ENCODE measurements at places on chromosomes 3 and 15.

DNA sequence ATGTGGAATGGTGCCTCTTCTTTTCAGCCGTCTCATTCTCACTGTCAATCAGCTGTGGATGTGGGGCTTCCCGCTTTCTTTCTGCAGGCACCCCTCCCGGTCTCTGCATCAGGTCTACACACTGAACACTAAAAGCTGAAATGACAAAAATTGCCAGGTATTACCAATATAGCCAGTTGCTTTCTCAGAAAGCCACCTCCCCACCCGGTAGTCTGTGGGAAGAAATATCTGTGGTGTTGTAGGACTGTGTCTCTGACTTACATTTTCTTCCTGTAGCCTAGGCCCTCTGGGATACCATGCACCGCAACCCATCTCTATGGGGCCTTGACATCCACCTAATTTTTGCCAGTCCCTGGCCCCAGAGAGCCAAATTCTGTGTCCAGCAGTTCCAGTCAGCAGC lies 19.2 kb upstream of the EPHB1 start:
- no peak for DNase-seq

- no peak for DNase-seq
These were observed 18.7 kb downstream of the SEMA5B start for GRCh38 chr3:123008840-123009239.

DNA sequence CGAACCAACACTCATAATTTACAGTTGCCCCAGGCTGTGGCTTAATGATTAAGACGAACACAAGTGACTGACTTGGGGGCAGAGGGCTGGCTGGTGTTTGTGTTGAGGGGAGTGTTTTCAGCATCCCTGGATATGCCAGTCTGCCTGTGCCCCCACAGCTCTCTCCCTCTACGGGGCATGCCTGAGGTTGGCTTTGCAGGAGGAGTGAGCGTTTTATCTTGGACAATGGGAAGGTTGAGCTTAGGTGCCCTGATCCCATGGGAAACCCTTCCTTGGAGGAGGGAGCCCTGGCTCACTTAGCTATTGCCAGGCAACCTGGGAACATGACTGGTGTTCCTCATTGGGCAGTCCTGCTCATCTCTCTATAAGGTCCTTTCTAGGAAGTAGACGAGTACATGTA lies 17.6 kb downstream of the FAM107A start:
- DNase-seq = no peak

GRCh38 chr3:151871639-151872468 lies 1.6 kb upstream of the SUCNR1 start:
- DNase-seq = peak; percentile 24

GRCh38 chr15:39110336-39110735 lies 470.5 kb upstream of the THBS1 start:
- DNase-seq = peak; percentile 97

DNA sequence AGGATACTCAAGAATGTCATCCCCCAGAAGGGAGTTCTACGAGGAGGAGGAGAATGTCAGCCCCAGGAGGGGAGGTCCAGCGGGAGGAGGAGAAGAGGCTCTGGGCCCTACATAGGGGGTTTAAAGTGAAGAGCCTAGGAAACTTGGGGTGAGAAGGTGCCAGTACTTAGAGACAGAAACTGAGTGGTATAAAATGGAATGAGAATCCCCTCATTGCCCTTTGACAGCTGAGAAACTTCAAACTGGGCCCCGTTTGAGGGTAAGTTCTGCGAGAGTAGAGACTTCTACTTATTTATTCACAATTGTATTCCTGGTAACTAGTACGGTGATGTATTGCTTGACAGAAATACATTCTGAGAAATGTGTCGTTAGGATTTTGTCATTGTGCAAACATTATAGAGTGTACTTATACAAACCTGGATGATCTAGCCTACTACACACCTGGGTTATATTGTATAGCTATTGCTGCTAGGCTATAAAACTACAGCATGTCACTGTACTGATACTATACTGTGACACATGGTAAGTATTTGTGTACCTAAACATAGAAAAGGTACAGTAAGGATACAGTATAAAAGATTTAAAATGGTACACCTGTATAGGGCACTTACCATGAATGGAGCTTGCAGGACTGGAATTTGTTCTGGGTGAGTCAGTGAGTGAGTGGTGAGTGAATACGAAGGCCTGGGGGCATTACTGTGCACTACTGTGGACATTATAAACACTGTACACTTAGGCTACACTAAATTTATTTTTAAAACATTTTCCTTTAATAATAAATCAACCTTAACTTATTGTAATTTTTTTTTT lies 62.0 kb downstream of the TSC22D2 start:
- DNase-seq = no peak

- DNase-seq = no peak
These were observed 10.4 kb upstream of the TMEM87A start for GRCh38 chr15:42283671-42284070.

DNA sequence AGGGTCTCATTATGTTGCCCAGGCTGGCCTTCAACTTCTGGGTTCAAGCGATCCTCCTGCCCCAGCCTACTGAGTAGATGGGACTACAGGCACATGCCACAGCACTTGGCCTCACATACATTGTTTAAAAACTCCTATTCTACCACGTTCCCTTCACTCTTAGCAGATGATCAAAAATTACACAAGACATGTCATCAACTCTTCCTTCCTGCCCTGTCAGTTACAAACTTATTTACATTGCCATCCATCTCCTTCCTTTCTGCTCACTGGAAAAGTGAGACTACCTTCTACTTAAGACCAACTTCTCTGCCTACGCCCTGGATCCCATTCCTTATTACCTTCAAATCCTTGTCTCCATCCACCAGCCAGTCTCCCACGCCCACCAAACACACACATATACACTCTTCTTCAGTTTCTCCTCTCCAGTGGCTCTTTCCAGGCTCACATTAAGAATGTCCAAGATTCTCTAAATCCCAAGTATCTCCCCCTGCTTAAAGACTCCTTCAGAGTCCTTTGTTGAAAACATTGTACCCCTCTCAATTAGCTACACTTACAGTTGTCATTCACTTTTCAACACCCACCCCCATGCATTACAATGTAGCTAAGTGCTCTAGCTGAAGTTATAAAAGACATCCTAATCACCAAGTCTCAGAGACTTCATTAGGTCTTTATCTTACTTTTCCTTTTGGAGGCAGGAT lies 4.3 kb downstream of the PEAK1 start:
- DNase-seq = no peak

- peak; percentile 13 for DNase-seq
These were observed 1.8 kb downstream of the GASK1A start for GRCh38 chr3:42980909-42981308.

DNA sequence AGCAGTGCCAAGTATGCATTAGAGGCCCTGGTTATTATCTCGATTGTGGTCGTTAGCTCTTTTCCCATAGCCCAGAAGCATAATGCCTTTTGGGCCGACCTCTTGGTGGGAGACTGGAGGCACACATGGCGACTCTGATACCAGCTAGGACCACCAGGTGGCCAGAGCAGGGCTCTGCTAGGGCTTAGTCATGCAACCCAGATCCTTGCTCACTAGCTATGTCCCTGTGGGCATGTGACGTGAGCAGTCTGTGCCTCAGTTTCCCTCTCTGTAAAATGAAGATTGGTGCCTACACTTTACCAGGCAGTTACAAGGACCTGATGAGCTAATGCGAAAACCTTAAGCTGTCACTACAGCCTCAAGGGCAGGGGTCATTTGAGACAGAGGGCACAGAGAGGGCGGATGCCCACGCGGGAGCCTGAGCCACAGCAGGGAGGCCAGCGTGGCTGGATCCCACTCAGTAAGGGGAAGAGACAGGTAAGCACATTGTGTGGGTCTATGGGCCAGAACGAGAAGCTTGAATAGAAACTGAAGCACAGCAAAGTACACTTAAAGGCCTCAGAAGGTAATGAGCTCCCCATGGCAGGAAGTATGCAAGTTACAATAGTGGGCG lies 8.8 kb downstream of the KLF15 start:
- no peak for DNase-seq

- DNase-seq = no peak
These were observed 275.7 kb upstream of the THBS1 start for GRCh38 chr15:39304931-39305728.

DNA sequence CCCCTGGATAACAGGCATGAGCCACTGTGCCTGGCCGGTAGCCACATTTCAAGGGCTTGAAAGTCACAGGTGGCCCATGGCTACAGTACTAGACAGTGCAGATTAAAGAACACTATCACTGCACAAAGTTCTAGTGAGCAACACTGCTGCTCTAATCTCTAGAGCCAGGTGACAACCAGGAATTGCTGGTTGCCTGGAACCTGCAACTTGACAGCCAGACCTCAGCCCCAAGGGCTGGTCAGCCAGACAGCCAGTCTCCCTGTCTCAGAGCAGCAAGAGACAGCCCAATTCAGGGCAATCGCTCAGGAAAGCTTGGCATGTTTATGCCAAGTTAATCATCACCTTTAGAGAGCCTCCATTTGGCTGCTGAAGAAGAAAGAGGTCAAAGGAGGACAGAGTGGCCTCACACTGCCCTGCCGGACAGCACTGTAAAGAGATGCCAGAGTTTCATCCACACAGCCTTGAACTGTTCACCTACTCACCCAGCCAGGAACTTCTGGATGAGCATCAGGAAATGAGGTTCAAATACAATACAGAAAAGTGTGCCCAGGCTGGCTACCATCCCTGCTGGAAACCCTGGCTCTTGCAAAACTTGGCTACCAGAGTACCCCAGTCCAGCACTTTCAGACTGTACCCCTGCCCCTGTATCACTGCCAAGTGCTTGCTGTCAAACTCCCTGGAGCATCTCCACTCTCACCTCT lies 6.0 kb downstream of the CCDC12 start:
- peak; percentile 62 for DNase-seq

DNA sequence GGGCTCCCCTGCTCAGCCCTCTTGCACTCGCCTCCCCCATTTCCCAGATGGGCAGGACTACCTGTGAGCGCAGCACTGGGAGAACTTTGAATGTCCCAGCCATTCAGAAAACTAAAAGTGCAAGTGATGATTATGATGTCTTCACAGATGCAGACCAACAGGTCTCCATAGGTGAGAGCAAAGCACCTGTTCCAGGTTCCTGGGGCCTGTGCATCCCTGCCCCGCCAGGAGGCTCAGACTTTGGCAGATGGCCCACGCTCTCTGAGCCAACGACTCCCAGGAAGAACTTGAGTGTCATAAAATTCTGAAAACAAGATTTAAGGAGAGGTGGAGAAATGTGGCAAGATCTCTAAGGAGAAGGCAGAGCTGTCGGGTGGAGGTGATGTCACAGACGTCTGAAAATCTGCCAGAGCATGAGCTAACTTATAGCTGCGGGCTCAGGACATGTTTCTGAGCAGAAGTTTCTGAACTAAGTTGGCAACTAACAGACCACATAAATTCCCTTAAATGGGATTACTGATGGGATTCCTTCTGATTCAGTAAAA lies 110.8 kb upstream of the IGF1R start:
- no peak for DNase-seq

DNA sequence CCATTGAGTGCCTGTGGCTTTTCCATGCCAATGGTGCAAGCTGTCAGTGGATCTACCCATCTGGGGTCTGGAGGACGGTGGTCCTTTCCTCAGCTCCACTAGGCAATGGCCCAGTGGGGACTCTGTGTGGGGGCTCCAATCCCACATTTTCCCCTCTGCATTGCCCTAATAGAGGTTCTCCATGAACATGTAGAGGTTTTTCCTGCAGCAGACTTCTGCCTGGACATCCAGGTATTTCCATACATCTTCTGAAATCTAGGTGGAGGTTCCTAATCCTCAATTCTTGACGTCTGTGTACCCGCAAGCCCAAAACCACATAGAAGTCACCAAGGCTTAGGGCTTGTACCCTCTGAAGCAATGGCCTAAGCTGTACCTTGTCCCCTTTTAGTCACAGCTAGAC lies 703.1 kb downstream of the MCTP2 start:
- DNase-seq = no peak

DNA sequence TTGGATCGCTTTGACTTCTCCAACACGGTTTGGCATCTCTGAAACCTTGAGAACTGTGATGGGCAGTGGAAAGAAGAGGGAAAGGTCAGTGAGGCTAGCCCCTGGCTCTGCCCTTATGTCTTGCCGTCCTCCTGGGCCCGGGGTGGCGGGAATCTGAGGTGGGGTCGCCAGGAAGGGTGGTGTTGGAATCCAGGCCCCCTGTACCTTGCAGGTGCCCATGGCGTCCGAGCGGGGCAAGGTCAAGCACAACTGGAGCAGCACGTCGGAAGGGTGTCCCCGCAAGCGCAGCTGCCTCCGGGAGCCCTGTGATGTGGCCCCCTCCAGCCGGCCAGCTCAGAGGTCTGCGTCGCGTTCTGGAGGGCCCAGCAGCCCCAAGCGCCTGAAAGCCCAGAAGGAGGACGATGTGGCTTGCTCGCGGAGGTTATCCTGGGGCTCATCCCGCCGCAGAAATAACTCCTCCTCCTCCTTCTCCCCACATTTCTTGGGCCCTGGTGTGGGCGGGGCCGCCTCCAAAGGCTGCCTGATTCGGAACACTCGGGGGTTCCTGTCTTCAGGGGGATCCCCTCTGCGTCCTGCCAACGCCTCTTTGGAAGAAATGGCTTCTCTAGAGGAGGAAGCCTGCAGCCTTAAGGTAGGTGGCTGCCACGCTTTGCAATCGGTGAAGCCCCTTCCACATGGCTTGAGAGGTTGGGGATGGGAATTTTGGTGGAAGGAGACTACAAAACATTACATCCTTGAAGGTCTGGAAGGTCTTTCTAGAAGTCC lies 907 bp downstream of the TATDN2 start:
- peak; percentile 23 for DNase-seq

DNA sequence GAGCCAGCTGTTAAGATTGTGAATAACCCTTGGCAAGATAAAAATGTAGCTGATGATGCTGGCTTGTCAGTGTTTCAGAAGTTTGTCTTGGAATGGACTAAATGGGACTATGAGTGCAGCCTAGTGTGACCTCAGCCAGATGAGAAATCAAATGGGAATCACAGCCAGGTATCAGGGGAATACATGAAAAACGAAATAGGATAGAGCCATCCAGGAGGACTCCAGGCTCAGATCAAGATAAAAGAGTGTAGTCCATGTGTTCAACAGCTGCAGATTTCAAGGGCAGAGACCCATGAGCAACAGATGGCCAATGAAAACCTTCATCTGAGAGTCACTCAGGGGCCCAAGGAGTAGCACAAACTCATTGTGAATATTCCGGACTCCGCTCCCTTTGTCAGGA lies 1080.9 kb upstream of the CADM2 start:
- DNase-seq = no peak

- no peak for DNase-seq
These were observed 17.7 kb downstream of the ACVR2B start for GRCh38 chr3:38471260-38471857.

Measured in lung microvascular endothelial cell (primary cell).